Activated naive CD4-positive, alpha-beta T cell (primary cell): ENCODE measurements at places on chromosomes 11 and 22.

GRCh38 chr11:78187366-78188285, 800 bp downstream of the KCTD21 start:
- no peak for DNase-seq

GRCh38 chr11:118895093-118896039, 11.7 kb downstream of the CXCR5 start:
- DNase-seq: peak; percentile 27

GRCh38 chr11:119906376-119906775, 177.4 kb upstream of the NECTIN1 start:
- no peak for DNase-seq

DNA sequence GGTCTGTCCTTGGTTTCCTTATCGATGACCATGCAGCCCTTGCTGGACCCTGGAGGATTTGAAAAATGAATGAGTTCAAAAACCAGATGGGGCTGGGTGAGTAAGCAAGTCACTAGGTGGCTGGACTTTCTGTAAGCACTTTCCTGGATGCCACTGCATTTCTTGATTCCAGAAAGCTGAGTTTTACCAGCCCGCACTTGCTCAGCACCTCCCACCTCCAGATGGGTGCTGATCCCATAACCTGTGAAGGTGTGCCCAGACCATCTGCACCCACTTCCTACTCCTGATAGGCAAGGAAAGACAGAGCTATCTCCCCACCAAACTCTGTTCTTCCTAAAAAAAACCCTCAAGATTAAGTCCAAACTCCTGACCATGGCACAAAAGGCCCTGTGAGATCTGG, 21.1 kb downstream of the ASCC2 start:
- no peak for DNase-seq

DNA sequence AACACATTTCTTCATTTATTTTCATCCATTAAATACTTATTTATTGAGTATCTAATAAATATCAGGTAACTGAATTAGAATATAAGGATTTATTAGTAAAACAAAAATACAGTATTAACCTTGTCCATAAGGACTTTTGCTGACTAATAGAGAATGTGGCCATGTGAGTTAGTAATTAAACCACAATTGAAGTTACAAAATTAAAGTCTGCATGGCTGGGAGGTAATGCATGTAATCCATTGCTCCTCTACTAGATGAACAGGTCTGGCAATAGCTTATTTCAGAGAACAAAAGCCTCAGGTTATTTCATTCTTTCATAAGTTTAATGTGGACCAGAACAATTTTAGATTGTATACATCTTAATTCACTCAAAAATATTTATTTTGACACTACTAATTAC, 9.9 kb upstream of the CARD18 start:
- no peak for DNase-seq

GRCh38 chr11:83087035-83087434, 15.3 kb upstream of the RAB30 start:
- no peak for DNase-seq

DNA sequence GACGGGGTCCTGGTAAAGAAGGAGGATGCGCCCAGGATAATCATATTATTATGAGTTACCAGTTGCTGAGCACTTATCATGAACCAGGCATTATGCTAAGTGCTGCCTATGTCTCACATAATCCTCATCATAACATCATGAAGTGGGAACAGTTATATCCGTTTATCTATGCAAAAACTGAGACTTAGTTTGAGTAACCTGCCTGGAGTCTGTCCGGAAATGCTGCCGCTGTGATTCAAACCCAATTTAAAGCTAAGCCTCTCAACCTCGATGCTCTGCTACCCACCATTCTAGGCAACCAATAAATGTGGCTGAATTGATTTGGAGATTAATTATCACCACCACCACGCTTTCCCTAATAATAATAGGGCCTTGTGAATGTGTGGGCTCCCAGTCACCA, 111.5 kb upstream of the CLMP start:
- DNase-seq: no peak

- no peak for DNase-seq
These were observed 30.9 kb upstream of the RIC3 start for GRCh38 chr11:8199676-8200075.

- DNase-seq: no peak
These were observed 1.1 kb upstream of the EMID1 start for GRCh38 chr22:29204455-29205183.

GRCh38 chr11:95728790-95729189, 60.8 kb downstream of the FAM76B start:
- DNase-seq: no peak

DNA sequence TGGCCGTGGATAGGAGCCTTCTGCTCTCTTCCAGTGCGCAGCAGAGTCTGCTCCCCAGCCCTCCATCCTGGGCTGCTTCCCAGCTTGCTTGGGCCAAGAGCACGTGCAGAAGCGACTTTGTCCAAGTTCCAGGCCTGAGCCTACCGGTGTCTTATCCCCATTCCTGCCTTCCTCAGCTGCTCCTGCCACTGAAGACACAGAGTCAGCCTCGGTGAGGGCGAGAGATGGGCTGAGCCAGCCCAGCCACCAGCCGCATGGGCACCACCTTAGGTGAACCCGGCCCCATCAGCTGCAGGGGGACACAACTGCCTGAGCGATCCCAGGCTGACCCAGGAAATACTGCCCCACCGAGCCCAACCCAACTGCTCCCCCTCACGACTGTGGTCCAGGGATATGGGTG, 847.8 kb downstream of the TBC1D22A start:
- no peak for DNase-seq

- DNase-seq: no peak
These were observed 44.2 kb downstream of the NAV2 start for GRCh38 chr11:19756675-19757475.

DNA sequence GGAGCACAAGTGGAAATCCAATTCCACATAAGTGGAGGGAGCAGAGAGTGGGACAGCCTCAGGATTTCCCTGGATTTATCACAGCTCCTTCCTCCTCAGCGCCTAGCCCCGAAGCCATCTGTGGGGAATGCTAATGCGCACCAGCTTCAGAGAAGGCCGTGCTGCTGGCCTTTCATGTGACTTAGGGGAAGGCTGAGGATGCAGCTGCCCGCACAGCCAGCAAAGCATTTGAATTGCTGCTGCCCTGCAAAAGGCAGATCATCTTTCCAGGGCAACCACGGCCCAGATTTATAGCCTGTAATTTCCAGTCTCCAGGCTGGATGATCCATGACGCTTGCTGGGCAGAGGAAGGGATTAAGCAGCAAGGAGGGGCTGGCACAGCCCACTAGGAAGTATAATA, 29.9 kb downstream of the SYN3 start:
- DNase-seq: no peak

- DNase-seq: no peak
These were observed 154.9 kb downstream of the CACNA1I start for GRCh38 chr22:39725351-39726035.

DNA sequence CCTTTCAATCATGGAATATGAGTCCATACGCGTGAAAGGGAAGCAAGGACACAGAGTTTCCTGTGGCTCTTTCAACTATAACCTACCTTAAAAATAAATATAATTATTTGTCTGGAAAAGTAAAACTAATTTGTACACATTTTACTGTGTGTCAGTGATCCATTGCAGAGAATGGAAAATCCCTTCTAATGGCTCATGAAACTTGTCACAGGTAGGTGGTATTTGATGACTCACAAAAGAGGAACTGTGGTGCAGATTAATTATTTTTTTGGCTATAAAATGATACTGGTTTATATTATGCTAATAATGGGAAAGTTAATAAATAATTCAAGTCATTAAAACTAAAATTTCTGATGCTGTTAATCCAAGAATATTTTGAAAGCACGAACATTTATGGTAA, 792.2 kb downstream of the METTL15 start:
- no peak for DNase-seq

GRCh38 chr22:24102366-24103200, 78.7 kb upstream of the SUSD2 start:
- DNase-seq: no peak

- no peak for DNase-seq
These were observed 30.3 kb downstream of the GNB1L start for GRCh38 chr22:19824212-19824925.

- no peak for DNase-seq
These were observed 13.1 kb downstream of the LARGE2 start for GRCh38 chr11:45935349-45936064.

GRCh38 chr11:71112454-71112853, 139.9 kb downstream of the SHANK2 start:
- DNase-seq: no peak

DNA sequence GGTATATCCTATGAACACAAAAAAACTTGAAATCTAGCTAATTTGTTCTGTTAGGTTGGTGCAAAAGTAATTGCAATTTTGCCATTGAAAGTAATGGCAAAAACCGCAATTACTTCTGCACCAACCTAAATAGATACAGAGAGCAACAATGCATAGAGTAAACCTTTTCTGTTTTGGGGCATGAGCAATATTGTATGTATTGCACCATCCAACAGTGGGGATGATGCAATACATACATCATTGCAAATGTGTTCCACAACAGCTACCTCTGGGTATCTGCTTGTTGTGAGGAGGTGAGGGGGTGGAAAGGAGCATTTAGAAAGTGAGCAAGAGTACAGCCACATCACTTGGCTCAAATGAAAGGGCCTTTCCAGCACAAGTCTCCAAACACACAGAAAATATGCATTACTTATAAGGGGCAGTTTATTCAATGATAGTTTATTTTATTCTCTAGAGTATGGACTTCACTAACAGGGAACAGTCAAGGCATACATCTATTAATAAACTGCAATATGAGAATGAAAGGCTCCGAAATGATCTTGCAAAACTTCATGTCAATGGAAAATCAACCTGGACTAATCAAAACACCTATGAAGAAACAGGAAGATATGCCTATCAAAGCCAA, 77.3 kb downstream of the DEUP1 start:
- DNase-seq: no peak

- no peak for DNase-seq
These were observed 110.0 kb downstream of the FBXO7 start for GRCh38 chr22:32584650-32585049.

- no peak for DNase-seq
These were observed 14.2 kb downstream of the SHANK3 start for GRCh38 chr22:50686794-50687193.

- no peak for DNase-seq
These were observed 53.0 kb upstream of the LMO2 start for GRCh38 chr11:33944693-33945424.

DNA sequence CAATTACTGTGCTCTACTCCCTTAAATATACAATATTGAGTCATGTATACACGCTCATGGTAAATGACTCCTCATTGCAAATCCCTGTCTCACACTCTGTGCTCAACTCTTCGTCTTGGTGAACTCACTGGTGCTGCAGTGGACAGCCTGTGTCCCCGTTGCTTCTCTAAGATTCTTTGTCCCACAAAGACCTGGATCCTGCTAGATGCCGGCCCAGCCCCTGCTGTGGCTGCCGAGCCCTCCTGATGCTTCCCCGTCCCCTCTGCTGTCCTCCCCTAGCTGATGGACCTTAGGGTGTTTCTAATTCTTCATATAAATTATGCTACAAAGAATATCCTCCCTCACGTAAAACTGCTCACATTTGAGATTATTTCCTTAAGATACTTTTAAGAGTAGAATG, 5.5 kb downstream of the APOL2 start:
- no peak for DNase-seq

- no peak for DNase-seq
These were observed 63.5 kb downstream of the INSC start for GRCh38 chr11:15178214-15178613.

DNA sequence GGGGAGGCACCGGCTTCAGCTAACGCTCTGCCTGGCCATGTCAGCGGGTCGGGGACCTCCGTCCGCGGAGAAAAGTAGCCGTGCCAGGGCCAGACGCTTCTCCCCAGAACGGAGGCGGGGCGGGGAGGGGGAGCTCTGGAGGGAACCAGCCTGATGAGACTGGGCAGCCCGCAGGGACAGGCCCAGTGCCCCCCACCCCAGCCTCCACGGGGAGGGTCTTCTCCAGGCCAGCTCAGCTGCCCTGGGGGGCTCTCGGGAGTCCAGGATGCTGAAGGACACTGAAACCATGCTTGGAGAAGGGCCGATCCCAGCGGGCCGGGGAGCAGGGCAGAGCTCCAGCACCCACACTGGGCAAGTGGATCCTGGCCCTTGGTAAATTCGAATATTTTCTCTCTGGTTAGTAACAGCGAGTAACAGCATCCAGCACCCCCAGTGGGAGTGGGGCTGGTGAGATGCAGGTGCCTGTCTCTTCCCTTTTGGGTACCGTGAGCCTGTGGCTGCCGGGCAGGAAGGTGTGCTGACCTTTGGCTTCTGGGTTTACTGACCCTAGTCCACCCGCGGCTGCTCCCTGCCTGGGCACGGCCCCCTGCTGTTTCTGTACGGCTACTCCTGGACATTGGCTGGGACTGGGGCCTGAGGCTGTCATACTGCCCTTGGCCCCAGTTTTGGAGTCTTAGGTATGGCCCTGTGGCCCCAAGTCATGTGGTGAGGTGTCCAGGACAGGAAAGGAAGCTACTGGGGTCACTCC, 35.8 kb downstream of the GRAMD4 start:
- no peak for DNase-seq

DNA sequence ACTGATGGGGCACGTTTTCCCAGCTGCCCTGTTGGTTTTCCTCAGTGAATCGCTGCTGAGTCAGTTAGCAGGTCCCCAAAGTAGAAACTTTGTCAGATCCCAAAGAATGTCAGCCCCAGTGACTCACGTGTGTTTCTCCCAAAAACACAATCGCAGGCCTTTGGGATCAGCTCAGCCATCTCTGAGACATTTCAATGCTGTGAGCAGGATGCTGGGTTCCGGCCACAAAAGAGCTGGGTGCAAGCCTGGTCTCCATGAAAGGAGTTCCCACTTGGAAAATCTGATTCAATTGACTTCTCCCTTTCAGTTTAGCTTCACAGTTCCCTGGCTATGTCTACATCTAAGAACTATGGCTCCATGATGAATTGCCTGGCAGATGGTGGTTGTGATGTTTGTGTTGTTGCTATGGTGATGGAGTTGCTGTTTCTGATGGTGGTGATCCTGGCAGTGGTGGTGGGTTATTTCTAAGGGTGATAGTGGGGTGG, 28.0 kb downstream of the MYEOV start:
- DNase-seq: no peak

DNA sequence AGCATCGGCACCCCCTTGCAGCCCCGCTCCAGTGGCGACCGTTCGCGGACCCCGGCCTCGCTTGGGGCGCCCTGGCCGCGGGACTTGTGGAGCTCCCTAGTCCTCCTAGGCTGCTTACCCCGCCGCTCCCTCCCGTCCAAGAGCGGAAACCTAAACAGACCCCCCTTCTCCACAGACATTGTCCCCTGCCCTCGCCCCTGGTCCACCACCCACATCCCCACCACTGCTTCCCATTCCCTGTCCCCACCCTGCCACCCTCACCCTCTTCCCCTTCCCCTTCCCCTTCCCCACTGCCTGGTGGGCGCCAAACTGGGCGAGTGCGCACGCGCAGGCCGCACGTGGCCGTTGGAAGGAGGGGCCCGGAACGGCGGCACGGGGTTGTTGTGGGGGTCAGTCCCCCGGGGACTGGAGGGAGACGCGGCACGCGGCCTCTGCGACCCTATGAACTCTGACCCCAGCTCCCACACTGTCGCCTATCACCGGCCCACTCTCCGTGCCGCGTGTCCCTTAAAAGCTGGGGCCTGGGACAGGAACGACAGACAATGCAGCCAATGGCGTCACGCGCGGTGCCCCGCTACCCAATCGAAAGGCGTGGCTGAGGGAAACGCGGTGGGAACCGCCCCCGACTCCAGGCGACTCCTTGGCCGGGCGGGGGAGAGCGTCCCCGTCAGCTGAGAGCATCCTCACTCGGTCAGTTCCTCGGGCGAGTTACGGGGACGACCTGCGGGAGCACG, at the start of gene SNX32:
TSS of gene SNX32 (plus strand) at position 667 of the 734 bp plus-strand sequence. CDS start 103 bp downstream, outside the sequence.
- peak; percentile 92 for DNase-seq
